ENCODE measurements at places on chromosomes 5 and 9.

- no peak for DNase-seq
These were observed 669.7 kb upstream of the RGMB start for GRCh38 chr5:98103807-98104206.

DNA sequence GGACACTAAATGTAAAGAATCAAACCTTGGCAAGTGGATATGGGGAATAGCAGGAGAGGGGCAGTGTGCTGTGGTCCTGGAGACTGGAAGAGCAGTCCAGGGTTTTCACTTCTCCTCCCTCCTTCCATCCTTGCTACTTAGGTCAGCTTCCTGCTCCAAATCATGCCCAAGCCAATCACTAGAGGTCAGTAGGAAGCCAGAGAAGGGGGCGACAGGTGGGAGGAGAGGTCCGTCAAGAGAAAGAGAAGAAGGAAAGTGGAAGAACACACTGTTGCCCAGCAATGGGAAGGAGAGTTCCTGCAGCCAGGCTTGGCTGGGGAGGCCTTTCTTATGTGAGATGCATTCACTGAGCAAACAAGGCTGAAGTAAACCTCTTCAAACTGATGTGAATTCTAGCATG is 289.6 kb downstream of the DTWD2 start:
- no peak for DNase-seq

DNA sequence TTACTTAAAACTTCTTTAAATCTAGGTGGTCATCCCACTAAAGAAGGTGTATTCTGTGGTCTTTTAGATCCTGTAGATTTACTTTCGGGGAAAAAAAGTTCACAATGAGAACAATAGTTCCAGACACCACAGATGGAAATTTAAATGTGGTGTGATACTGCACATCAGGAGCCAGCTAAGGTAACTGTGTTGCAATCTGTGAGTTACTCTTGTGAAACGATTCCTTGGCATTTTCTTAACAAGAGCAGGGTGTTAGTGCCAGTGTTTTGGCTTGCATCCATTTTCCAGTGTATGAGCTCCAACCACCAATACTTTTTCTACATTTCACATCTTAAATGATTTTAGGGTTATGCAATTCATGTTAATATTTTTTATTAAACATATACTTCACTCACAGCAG is 674.5 kb downstream of the CETN3 start:
- DNase-seq, result no peak

GRCh38 chr9:94979904-94980507 is 253.5 kb downstream of the AOPEP start:
- no peak for DNase-seq

DNA sequence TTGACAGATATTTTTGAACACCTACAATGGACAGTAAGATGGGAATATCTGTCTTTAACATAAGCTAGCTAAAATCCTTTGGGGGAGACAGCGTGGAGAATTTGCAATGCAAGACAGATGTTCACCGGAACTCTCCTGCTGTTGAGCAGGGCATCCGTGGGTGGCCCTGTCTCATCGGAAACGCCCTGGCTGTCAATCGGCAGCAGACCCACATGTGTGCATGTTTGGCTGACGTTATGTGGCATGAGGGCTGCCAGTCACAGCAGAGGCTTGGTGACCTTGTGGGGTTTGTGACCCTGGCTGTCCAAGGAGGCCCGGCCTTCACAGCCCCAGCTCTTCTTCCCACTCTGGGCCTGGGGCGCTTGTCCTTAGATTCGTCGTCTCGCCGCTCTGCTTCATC is 129.7 kb upstream of the OTULINL start:
- no peak for DNase-seq

DNA sequence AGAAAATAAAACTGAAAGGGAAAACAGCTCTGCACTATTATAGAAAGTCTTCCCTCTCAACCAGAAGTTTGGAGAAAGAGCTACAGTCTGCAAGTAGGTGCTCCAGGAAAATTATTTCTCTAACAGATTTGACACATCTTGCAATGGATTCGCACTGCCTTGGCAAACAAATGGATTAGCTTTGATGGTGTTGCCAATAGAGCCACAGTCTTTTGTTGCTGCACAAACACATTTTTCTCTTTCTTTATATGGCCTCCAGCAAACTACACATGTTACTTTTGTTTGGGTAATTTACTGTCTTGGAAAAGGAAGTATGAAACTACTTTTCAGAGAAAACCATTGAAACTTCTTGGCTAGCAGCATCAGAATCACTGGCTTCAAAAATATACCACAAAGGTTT is 523.1 kb downstream of the EFNA5 start:
- no peak for DNase-seq

DNA sequence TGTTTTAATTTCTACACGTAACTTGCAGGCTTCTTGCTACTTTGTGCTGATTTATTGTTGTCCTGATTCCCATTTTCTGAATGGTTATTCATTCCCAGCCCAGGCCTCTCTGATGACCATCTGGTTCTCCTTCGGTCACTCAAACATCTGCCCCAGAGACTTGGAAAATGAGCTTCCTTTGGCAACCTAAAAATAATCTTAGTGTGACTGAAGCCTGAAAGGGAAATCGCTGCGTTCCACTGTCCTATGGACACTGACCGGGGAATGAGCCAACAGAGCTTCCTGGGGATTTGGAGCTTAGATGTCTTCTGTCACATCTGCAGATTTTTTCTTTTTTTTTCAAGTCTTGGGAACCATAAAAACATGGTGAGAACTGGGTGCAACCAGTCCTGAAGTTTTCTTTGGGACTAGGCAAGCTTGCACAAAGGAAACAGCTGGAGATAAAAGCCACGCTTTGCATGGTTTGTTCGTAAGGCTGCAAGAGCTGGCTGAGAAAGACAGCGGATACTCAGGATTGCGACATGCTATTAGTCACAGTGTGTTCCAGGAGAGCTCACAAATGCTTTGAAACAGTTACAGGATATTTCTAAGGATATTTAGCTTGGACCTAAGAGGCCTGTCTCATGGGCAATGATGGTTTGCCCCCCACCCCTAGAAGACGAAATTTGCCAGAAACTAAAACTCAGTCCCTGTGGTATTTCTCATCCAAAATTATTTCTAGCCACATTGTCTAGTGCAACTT is 146.2 kb downstream of the GOLPH3 start:
- DNase-seq, result no peak

- DNase-seq, result no peak
These were observed 32.2 kb downstream of the IER5L start for GRCh38 chr9:129145841-129146292.

GRCh38 chr5:23257656-23258055 is 249.8 kb upstream of the PRDM9 start:
- no peak for DNase-seq

DNA sequence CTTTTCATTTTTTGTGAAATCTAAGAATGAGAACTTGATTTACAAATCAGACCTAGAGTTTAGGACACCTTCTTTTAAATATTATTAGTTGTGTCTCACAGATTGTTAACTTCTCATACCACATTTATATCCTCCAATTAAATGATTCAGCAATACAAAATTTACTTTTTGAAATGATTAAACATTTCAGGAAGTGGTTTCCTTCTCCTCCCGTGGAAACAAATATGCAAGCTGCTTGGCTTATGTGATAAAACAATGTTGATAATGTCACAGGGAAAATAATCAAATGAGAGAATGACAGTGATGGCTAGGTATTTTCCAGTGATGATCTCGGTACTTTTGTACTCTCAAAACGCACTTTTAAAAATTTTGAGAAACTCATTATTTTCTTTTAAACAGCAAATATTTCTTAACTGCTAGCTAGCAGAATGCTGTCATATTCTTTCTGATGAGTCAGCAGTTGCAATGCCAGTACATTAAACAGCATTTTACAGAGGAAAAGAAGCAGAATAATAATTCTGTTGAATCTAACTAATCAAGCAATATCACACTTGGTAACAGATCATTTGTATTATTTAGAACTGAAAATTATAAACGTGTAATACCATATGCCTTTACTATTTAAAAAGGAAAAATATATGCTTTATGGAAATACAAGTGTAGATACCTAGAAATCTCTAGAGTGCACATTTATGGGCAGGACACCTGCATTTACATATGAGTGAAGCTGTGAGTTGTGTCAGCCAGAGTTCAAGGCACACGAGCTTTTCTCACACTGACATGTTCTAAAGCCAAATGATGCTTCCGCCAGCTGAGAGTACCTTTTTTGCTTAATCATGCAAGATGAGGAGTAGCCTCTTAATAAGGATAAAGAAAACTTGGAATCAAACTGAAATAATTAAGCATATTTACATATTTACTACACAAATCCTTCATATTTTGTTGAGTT is 53.6 kb upstream of the CDH18 start:
- DNase-seq, result no peak

GRCh38 chr5:116626272-116626723 is 51.7 kb upstream of the SEMA6A start:
- no peak for DNase-seq
